ENCODE measurements at places on chromosomes 3 and 15. TPM values are rescaled to one million over a fixed set of nuclear protein-coding genes. Genes with fewer than 3 reads are reported as not detected.

DNA sequence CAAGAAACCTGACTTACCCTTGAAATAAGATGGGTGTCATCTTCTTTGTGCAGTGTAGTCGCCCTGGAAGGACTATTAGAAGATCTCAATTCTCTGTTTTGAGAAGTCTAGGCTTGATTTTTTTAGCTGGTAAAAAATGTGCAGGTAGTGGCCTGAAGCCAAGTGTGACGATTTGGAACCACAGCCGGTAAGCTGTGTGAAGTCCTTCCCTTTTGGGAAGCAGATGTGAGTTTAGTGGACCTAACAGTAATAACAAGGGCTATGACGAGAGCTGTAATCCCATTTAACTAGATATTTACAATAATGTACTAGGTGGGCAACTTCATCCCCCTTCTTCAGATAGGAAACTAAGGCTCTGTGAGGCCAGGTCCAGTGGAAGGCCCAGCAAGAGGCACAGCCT lies 81.7 kb upstream of the MYZAP start:
- no peaks in the 10 kb centered on the region for H3K4me1 ChIP-seq
- H3K4me3 ChIP-seq = no peak overlapping the region
- H3K27me3 ChIP-seq = no peaks in the 10 kb centered on the region
- no peaks in the 10 kb centered on the region for H3K36me3 ChIP-seq

CXCR6 gene
- polyA plus RNA-seq = 70.8 TPM

GRCh38 chr3:39193391-39193790 lies 996 bp upstream of the XIRP1 start:
- no peak for DNase-seq
- H3K36me3 ChIP-seq = no peaks in the 10 kb centered on the region
- no peaks in the 10 kb centered on the region for H3K27me3 ChIP-seq
- H3K27ac ChIP-seq = no peak overlapping the region
- no peaks in the 10 kb centered on the region for H3K4me1 ChIP-seq

- H3K36me3 ChIP-seq = no peaks in the 10 kb centered on the region
- peaks cover 79% of the 10 kb centered on the region for H3K4me1 ChIP-seq
- no peak for DNase-seq
- H3K27me3 ChIP-seq = no peaks in the 10 kb centered on the region
- no peak overlapping the region for H3K27ac ChIP-seq
Measured at GRCh38 chr3:31567036-31567435, 34.3 kb downstream of the STT3B start.

INSYN1 gene
- not detected for polyA plus RNA-seq

DNA sequence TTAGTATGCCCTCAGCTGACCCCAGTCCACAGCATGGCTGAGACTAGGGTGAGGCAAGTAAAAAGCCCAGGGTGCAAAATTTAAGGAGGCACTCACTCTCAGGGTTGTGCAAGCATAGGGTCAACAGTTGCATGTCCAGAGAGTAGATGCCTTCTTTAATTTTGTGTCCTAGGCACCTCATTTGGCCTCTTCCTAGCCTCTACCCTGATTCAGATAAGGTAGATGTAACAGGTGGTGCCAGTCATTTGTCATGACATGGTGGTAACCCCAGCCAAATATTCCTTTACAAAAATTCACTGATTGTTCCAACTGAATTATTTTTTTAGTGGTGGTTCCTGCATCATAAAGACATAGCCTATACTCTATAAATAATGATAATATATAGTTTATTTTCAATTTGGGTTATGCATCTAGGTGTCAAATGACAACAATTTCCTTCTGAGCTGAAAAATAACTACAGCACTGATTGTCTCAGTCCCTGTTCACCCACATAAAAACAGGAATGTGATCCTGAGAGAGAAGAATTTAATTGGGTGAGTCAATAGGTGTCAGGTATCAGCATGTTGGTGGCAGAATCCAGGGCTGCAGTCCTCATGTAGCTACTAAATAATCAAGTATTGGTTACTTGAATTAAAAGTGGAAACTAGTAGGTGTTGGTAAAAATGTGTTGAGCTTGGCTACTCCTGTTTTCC lies 44.2 kb upstream of the TIPARP start:
- no peak overlapping the region for H3K4me3 ChIP-seq
- H3K27ac ChIP-seq = no peak overlapping the region
- no peaks in the 10 kb centered on the region for H3K4me1 ChIP-seq
- H3K27me3 ChIP-seq = no peaks in the 10 kb centered on the region

GRCh38 chr15:70605606-70606410 lies 157.6 kb downstream of the UACA start:
- no peaks in the 10 kb centered on the region for H3K27me3 ChIP-seq
- H3K4me1 ChIP-seq = no peaks in the 10 kb centered on the region
- no peak overlapping the region for H3K4me3 ChIP-seq
- H3K36me3 ChIP-seq = no peaks in the 10 kb centered on the region
- no peak overlapping the region for H3K27ac ChIP-seq

- H3K4me1 ChIP-seq = no peaks in the 10 kb centered on the region
- no peak overlapping the region for H3K27ac ChIP-seq
- DNase-seq = no peak
- no peaks in the 10 kb centered on the region for H3K36me3 ChIP-seq
- H3K27me3 ChIP-seq = no peaks in the 10 kb centered on the region
Measured at GRCh38 chr3:102471001-102471400, 36.2 kb downstream of the ZPLD1 start.

GRCh38 chr15:57134851-57135250 lies 216.4 kb downstream of the TCF12 start:
- H3K4me3 ChIP-seq = no peak overlapping the region
- no peak for DNase-seq
- H3K36me3 ChIP-seq = no peaks in the 10 kb centered on the region
- H3K27ac ChIP-seq = no peak overlapping the region

- no peaks in the 10 kb centered on the region for H3K36me3 ChIP-seq
- DNase-seq = no peak
- no peak overlapping the region for H3K4me3 ChIP-seq
- no peaks in the 10 kb centered on the region for H3K4me1 ChIP-seq
Measured at GRCh38 chr3:133264920-133265319, 134.9 kb upstream of the BFSP2 start.

GRCh38 chr3:19769694-19770093 lies 164.3 kb downstream of the EFHB start:
- no peak for DNase-seq
- no peak overlapping the region for H3K4me3 ChIP-seq
- no peak overlapping the region for H3K27ac ChIP-seq
- H3K4me1 ChIP-seq = no peaks in the 10 kb centered on the region
- no peaks in the 10 kb centered on the region for H3K27me3 ChIP-seq
- no peaks in the 10 kb centered on the region for H3K36me3 ChIP-seq

GRCh38 chr3:144289057-144289456 lies 317.4 kb downstream of the DIPK2A start:
- no peak overlapping the region for H3K4me3 ChIP-seq
- DNase-seq = no peak

PTX3 gene
- 0.10 TPM for polyA plus RNA-seq

Measured in CD8-positive, alpha-beta memory T cell (primary cell).